RPMI8226 (cell line): ENCODE measurements at places on chromosomes 7 and 10.

GRCh38 chr10:110207011-110207804, at the start of gene MXI1:
MXI1 (plus strand) TSS chr10:110207605; CDS start chr10:110207809, 204 bp downstream.
- DNase-seq = peak; percentile 82

DNA sequence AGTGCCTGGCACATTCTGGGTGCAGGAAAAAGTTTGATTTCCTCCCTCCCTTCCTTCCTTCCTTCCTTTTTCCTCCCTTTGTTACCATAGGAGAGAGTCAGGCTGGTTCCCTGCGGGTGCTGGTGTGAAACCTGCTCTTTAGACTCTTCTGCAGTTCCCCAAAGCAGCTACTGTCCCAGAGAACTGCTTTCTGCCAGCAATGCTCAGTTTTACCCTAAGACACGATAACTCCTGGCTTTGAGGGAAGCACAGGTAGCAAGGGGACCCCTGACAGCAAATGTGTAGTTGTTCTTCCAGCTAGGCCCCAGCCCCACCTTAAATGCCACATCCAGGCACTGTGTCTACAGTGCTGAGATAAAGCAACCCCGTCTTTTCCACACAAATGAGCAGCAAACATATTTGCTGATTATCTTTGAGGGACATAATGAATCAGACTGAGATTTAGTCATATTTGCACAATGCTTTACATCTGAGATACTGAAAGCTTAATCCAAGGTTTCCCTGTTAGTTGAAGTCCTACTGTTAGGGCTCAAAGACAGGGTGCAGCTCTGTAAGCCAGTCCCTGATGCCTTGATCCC, 55.5 kb downstream of the MET start:
- no peak for DNase-seq

GRCh38 chr10:46037107-46037825, 6.8 kb upstream of the NCOA4 start:
- DNase-seq = no peak

GRCh38 chr10:1942478-1942877, 205.2 kb upstream of the ADARB2 start:
- no peak for DNase-seq

GRCh38 chr10:11663763-11664555, 52.5 kb upstream of the USP6NL start:
- no peak for DNase-seq

DNA sequence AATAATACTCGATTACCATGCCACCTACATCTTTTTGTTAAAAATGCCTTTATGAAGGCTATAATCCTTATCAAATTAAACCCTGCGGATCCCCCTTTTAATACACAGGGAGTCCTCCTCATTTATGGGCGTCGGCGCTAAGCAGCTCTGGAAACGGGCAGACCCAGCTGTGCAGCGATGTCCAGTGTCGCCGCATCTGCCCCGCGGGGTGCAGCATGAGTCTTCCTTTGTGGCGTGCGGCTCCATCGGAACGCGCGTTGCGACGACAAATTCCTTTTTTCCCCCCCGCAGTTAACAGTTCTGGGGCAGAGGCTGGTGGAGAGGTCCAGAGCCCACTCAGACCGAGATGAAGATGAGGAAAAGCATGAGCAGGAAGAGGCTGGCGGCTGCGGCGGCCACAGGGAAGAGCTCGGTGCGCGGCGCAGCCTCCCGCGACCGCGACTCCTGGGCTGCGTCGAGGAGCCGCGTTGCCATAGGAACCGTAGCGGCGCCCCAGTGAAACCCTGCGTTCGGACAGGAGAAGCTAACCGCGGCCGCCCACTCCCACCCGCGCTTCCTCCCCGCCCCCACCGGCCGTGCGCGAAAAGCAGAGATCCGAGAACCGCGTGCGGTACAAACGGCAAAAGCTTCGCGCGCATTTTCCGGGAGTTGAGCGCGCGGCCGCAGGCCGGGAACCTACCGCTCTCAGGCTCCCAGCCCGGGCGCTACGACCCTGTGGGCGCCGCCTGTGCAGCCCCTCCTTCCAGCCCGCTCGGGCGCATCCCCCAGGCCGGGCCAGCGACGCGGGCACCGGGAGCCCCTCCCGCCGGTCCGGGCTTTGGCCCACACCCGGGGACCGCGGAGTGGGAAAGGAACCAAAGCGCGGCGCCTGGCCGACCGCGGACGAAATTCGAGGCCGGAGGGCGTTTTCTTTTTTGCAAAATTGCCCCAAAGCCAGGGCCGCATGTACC, 130.6 kb downstream of the SPAG6 start:
- no peak for DNase-seq

- DNase-seq = no peak
Observed at GRCh38 chr10:124182088-124182541, 88.7 kb upstream of the CHST15 start.

DNA sequence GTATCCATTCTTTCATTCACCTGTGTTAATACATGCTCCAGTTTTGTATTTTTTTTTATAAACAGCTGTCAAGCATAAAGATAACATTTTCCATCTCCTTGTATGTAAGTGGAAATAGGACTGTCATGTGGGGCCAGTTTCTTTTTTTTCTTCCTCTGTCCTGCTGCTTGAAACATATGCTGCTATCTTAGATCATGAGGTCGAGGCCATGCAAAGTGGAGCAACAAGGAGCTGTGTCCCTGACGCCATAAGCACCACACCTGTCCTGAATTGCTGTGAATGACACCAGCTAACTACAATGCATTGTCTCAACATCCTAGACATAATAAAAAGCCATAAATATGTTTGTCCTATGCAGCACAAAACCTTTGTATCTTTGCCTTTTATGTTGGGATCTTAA, 37.7 kb upstream of the SLC26A4 start:
- no peak for DNase-seq

- no peak for DNase-seq
Observed at GRCh38 chr10:112336556-112337201, 37.2 kb upstream of the ACSL5 start.

GRCh38 chr7:89958525-89959068, 195.7 kb upstream of the STEAP1 start:
- no peak for DNase-seq

DNA sequence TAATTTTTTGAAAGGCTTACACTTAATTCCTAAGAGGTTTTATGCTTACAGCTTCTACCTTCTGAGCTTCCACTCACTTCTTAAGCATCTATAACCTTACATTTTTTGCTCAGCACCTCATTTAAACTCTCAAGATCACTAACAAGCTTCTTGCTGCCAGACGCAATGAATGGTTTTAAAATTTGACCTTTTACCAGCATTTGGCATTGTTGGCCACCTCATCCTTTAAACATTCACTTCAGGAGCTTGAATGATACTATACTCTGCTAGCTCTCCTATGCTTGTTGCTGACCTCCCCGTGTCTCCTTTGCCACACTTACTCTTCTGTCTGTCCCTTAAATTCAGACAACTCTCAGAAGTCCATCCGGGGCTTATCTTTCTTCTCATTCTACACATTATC, 37.7 kb upstream of the ODAD2 start:
- no peak for DNase-seq

GRCh38 chr10:119302591-119303253, 95.4 kb downstream of the GRK5 start:
- DNase-seq = no peak

GRCh38 chr7:66664590-66665293, 36.1 kb downstream of the KCTD7 start:
- DNase-seq = no peak

- peak; percentile 50 for DNase-seq
Observed at GRCh38 chr7:107638594-107638993, 22.0 kb upstream of the SLC26A4 start.

DNA sequence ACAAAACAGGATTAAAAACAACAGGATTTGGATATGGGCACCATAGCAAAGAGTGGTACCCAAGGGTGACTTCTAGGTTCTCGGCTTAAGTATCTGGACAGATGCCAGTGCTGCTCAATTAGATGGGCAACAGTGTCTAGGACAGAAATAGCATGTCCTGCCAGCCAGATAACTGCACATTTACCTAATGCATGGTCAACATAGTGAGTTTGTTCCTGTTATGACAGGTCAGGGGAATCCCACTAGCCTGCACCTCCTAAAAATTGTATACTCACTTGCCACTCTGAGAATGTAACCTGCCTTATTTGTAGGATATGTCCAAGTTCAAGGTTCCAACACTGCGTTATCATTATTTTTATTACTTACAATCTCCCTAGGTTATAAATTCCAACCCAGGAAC, 471.7 kb downstream of the GRM8 start:
- DNase-seq = no peak

DNA sequence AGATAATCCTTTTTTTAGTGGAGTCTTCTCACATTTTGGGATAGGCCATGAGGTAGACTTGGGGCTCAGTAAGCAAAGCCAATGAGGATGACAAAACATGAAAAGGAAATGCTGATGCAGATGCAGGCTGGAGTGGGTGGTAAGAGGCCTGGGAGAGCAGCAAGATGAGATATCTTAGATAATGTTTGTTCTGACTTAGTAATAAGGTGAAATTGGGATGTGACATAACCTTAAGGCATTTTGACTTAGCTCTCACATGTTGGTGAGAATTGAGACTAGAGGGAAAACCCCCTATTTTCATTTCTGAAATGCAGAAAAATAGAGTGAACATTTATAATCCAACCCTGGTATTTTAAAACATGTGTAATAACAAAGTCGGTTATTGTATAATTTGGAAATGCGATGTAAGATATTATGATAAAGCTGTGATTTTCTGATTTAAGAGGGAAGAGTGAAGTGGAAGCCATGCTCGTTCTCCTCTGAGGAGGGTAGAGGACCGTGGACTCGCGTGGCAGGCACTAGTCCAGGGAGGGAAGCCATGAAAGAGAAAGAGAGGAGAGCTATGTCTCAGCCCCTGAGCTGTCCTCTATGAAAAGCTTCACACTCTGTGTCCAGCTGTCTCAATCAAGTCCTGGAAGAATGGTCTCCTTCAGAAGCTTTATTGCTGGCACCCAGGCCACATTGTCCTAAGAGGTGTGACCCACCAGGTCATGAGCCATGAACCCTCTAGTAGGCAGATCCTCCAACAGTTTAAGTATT, 57.3 kb downstream of the ST7 start:
- DNase-seq = no peak

DNA sequence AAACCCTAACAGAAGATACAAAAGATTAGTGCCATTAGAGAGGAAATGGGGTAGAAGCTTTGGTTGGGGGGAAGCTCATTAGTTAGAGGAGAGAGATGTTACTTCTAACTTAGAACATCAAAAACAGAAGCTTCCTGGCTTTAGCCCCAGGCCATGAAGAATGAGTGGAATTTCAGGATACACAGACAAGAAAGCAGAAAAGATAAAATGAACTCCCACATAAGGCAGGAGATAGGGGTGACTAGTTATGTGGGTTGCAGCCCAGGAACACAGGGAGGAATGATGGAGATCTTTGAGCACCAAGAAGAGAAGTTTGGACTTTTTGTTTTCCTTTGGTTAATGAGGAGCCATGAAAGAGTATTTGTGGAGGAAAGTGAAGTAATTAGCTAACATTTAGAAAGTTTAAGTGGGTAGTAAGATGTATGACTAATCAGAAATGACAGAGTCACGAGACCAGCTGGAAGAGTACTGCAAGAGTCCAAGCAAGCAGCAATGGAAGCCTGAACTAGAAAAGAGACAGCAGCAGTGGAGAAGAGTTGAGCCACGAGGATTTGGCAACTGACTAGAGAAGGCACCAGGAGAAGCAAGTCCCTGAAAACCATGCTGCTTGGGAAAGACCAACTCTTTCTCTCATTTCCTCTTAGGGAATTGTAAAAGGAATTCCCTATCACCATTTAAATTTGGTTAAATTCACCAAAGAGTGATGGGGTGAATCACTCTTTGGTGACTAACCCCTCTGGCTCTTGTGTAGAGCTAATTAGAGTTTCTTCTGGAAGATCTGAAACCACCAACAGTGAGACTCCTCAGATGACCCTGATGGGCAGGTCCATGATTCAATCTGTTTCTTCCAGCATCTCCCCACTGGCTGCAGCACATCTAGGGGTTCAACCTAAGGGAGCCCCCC, 131.9 kb downstream of the KCNMA1 start:
- DNase-seq = no peak

GRCh38 chr7:130505753-130506152, 13.9 kb downstream of the MEST start:
- DNase-seq = no peak

DNA sequence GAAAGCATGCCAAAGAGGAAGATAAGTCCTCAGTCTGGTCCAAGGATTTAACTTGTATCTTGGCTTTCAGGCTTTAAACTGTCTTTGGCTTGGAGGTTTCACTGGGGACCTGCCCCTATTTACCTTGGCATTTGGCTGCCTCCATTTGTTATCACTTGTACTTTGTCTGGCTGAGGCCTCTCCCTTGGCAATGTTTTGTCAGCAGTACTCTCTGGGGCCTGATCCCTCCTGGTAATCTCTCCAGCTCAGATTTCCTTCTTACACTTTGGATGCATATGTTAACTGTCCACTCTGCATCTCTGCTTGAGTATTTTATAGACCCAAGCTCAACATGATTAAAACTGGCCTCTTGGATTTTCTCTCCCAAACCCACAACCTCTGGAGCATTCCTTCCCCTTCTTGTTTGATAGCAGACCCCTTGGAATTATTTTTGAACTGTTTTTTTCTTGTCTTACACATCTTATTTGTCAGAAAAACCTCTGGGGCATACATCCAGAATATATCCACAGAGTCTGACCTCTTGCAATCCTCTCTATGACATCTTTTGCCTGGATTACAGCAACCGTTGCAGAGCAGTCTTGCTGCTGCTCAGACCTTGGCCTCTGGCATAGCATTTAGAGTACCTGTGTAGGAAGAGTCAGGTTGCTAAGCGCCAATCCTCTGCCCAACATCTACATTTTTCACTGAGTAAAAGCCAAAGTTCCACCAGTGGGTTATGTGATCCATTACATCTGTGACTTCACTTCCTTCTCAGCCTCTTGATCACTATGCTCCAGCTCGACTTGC, 35.2 kb downstream of the ZNF487 start:
- no peak for DNase-seq

- no peak for DNase-seq
Observed at GRCh38 chr10:19250546-19250945, 201.9 kb downstream of the MALRD1 start.

- DNase-seq = no peak
Observed at GRCh38 chr7:104650991-104651640, 322.7 kb downstream of the LHFPL3 start.

GRCh38 chr10:58143944-58144343, 123.8 kb downstream of the IPMK start:
- no peak for DNase-seq

DNA sequence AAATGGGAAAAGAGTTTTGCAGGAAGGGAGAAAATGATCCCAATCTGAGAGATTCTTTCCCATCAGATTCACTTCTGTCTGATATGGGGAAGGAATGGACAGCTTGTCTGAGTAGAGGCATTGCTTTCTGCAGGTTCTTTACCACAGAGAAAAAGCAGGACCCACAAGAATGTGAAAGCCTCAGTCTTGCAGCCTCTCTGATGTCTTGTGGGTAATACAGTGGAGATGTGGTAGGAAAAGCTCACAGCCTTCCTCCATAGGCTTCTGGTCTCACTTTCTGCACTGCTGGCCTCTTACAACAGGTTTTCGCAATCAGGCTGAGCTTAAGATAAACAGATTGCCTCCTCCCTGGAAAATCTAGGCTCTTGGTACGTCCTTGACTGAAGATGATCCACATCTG, 551 bp downstream of the IFIT1 start:
- DNase-seq = peak; percentile 61

- no peak for DNase-seq
Observed at GRCh38 chr7:121083138-121083789, 94.8 kb downstream of the CPED1 start.

- DNase-seq = no peak
Observed at GRCh38 chr7:53642866-53643265, 607.4 kb downstream of the POM121L12 start.
